ENCODE measurements at places on chromosomes 5 and 9.

- DNase-seq: no peak
These were observed 61.7 kb upstream of the IFNK start for GRCh38 chr9:27462434-27462833.

DNA sequence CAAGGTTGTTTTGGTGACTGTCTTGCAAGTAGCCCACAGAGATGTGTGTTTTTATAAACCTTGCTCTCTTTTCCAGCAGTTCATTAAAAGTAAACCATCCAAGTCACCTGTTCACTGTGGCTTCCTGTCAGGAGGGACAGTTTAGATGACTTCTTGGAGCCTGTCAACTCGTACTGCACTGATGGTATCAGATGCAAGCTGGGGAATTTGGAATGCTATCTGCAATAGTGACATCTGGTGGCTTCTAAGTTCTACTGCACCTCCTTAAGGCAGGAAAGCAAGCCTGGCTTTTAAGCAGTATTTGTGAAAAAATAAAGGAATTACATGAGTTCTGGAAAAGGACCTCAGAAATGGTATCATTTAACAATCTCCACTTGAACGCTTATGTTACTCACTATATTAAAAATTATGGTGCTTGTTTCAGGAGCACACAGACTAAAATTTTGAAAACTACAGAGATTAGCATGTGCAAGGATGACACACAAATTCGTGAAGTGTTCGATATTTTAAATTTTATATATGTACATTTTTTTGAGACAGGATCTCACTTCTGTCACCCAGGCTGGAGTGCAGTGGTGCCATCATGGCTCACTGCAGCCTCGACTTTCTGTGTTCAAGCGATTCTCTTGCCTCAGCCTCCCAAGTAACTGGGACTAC lies 164.0 kb downstream of the TTC39B start:
- peak; percentile 70 for DNase-seq

DNA sequence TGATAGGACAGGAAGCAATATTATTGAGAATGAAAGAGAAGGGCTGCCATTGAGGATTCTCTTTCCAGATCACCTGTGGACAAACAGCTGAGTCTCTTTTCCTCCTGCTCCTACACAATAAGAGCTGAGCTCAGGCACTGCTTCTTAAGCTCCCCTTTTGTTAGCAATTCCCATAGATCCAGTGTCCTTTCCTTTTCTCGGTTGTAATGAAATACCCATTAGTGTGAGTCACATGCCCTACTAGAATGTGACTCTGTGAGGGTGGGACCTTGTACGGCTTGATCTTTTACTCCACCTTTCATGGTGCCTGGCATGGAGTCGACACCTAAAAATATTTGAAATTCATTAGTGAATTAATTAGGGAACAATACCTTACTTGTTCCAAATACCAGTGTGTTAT lies 269.2 kb downstream of the NR3C1 start:
- DNase-seq: no peak

GRCh38 chr9:1469996-1470395 lies 419.8 kb downstream of the DMRT2 start:
- DNase-seq: no peak

DNA sequence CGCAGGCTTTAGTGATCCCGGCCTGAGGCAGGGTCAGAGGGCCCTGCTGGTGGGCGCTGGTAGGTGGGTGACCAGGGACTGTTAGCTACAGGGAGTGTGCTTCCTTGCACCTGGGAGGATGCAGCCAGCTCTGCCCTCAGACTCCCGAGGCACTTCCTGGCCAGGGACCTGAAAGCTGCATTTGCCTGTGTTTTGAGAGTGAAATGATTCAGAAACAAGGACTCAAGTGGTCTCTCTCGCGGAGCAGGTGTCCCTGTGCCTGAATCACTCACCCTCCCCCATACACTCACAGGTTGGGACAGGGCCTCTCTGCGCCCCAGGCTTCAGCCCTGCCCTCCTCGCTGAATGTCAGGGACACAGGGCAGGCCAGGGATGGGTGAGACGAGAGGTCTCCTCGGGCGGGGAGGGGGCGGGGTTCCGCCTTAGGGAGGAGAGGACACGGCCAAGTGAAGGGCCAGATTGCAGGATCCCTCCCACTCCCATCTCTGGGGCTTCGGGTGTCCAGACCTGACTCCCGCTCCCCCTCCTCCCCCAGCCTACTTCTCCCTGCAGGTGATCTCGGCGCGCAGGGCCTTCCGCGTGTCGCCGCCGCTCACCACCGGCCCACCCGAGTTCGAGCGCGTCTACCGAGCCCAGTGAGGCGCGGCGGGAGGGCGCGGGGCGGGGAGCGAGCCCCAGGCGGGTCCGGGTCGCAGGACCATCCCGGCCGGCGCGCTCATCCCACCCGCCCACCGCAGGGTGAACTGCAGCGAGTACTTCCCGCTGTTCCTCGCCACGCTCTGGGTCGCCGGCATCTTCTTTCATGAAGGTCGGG lies 1.5 kb downstream of the LTC4S start:
- no peak for DNase-seq

GRCh38 chr9:33137781-33138264 lies 29.3 kb downstream of the B4GALT1 start:
- DNase-seq: no peak

- no peak for DNase-seq
These were observed 145.1 kb upstream of the ACTBL2 start for GRCh38 chr5:57627661-57628060.

DNA sequence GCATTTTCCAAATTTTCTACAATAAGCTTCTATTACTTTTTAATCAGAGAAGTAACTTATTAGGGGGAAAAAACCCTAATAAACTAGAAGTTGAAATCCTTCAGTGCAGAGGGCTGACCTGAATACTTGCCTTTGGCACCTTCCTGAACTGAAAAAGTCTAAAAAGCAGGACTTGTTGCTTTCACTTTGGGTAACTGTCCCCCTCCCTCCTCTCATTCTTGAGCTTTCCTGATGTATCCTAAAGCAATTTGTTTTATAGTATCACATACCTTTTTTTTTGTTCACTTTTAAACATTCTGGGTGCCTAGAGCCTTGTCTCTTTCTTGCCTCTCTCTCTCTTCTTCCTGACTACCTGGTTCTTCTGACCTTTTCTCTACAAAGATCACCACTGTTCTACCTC lies 64.0 kb upstream of the ERBIN start:
- no peak for DNase-seq

GRCh38 chr5:79837761-79838551 lies 148.3 kb downstream of the CMYA5 start:
- DNase-seq: no peak

DNA sequence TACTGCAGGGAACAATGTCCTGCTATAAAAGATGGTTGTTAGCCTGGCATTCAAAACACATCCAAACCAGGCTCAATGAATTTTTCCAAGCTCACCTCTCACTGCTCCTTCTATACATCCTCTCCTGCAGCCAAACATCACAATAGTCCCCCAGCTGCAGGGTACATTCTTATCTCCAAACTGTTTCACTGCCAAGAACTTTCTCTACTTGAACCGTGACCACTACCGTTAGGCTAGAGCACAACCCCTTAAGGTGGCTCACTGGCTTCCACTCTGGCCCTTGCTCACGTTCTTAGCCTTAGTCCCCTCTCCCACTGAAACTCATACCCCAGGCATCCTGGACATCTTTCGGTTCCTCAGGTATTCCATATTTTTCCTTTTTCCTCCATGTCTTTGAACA lies 29.0 kb upstream of the ANXA6 start:
- no peak for DNase-seq

DNA sequence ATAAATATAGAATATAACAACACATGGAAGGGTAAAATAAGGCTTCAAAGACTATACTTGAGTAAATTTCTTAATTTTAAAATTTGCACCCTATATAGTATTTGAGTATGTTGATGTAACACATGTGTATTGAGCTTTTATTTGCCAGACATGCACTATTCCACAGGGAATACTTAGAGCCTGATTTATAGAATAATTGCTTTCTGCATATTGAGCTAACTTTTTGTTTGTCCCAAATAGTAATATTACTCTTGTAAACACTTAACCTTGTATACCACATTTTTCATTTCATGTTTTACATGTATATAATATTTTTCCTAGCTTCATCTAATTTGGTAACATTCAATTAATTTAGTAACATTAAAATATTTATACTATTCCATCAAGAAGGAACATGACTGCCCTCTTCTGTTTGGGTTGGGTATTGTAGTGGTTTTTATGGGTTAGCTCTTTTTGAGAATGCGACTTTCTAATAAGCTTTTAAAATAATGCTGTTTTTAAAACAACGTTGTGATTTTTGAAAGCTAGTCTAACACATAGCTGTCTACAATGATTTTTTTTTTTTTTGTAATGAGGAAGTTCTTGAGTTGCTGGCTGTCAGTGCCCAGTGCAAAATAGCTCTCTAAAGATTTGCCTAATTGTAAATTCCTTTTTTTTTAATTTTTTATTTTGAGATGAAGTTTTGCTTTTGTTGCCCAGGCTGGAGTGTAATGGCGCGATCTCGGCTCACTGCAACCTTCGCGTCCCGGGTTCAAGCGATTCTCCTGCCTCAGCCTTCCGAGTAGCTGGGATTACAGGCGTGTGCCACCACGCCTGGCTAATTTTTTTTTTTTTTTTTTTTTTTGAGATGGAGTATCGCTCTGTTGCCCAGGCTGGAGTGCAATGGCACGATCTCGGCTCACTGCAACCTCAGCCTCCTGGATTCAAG lies 4.8 kb downstream of the SUB1 start:
- DNase-seq: no peak

DNA sequence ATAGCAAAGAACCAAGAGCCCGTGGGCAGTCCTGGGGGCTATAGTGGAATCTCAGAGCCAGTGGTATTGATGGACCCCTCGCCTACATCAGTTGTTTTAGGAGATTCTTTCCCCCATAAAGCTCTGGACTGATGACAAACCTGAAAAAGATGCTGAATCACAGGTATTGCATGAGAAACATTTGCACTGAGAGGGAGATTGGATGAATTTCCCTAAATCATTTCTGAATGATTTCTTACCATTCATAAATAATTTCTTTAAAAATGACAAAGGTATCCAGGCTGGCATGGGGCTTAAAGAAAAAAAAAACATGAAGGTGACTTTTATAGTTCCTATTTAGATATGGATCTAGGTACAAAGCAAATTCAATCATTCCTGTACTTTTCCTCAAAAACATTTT lies 54.0 kb upstream of the SLIT3 start:
- DNase-seq: no peak

DNA sequence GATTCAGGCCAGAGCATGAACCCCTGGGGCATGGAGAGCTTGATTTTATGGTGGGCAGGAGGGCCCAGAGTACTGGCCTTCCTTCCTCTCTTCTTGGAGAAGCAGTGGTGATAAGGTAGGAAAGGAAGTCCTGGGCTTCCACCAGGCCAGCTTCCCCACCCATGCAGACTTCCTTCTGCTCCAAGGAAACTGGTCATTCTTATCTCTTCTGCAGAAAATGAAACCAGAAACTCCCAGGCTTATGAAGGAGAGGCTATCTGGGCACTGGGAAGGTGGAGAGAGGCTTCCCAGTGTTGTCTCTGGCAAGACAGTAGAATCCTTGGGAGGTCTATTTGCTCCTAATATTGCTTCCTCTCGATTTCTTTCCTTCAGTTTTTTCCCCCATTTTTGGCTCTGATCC lies 110.5 kb upstream of the EQTN start:
- no peak for DNase-seq

DNA sequence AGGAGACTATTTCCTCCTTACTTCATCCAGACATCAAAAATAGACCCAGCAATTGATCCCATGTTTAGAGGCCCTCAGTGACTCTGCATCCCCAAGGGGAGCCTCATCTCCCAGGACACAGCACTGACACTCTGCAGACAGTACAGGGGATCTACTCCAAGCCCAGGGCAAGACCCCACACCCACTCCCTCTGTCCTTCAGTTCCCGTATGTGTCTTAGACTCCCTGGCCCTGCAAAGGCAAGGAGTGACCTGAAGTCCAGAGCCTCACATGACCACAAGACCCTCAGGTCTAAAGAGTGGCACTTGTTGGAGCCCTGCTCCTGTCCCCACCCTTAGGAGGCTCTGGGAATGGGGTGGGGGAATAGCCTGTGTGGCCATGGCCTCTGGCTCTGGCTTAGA lies 21.7 kb downstream of the IGIP start:
- no peak for DNase-seq

- no peak for DNase-seq
These were observed 33.3 kb downstream of the KCTD16 start for GRCh38 chr5:144203750-144204596.

DNA sequence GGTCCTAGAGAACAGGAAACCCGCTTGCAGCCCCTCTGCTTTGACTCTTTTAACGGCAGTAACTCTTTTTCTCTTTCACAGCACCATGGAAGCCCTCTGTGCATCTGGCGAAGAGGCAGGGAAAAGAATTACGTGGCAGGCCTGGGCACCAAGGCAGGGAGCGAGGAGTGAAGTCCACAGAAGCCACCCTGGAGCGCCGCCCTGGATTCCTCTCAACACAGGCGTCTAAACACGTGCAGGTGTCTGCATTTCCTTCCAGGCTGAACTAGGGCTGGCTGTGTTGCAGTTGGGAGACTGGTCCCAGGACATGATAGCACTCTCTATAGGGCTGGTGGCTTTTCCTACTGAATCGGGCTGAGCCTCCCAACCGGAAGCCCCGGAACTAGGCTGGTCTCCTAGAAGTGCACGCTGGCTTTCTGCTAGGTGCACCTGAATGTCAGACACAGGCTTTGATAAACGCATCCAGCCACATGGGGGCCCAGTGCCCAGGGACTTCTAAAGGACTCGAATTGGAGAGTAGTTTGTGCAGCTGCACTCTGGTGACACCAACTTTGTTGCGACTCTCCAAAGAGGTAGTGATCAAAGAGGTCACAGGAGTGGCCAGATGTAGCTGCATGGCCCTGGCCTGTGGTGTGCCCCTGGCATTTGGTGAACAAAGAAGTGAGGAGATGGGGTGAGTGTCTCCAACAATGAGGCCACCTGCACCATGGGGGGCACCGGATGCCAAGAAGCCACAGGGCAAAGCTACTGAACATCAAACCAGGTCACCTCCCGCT lies 54.5 kb downstream of the AK8 start:
- no peak for DNase-seq

DNA sequence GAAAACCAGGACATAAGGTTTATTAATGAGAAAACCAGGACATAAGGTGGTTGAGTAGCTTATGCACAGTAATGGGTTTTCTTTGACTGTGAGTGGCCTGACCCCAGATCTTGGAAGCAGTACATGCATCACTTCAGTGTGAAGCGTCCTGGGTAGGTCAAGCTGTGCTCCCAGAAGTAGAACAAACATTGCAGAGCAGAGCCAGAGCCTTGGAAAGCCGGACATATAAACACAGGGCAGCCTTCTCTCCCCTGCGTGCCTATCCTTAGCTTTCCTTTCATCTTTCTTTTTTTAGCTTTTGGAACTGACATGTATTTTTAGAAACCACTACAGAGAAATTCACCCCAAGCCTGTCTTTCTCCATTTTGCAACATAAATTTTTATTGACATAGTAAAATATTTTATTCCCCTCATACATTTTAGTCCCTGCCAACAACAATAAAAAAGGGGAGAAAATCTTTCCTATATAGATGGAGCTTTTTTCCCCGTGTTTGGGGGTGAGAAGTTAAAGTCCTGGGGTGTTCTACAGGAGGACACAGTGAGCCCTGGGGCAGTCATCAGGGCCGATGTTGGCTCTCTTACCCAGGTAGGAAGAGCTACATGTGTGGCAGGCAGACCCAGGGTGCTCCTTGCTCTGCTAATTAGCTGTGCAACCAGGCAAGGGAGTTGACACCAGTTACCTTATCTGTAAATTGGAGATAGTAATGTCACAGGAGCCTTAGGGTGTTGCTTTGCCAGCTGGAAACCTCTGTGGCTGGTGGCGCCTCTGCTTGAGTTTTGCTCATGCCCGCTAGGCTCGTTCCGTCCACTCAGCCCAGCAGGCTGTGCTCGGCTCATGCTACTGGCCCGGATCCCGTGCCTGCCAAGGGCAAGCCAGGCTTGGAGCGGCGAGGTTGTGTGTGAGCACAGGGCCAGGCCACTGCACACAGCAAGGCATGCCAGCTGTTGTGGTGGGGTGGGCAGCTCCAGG lies 389.6 kb downstream of the KDM4C start:
- no peak for DNase-seq

GRCh38 chr5:1901983-1902382 lies 19.3 kb upstream of the IRX4 start:
- DNase-seq: no peak

All from iPS DF 6.9 (cell line).